Uterine smooth muscle cell (primary cell): ENCODE measurements at places on chromosomes 5 and 9. TPM values are rescaled to one million over a fixed set of nuclear protein-coding genes. Genes with fewer than 3 reads are reported as not detected.

HDAC3 gene
- total RNA-seq = 49.4 and 62.5 TPM in 2 replicates

SPINK4 gene
- total RNA-seq = not detected in 2 replicates

CARTPT gene
- not detected in 2 replicates for total RNA-seq

ZDHHC11B gene
- 0.50 TPM in 1 of 2 replicates, not detected in the other for total RNA-seq

ARPC5L gene
- 13.5 and 27.1 TPM in 2 replicates for total RNA-seq

FGF18 gene
- 0.12 and 0.22 TPM in 2 replicates for total RNA-seq

PITX1 gene
- total RNA-seq = 1.5 and 2.2 TPM in 2 replicates

PDCD1LG2 gene
- total RNA-seq = 10.1 and 13.6 TPM in 2 replicates

TNIP1 gene
- 43.6 and 48.4 TPM in 2 replicates for total RNA-seq

SWI5 gene
- 30.2 and 31.2 TPM in 2 replicates for total RNA-seq

PCDHA1 gene
- total RNA-seq = under 0.01 TPM in 2 replicates
